T-cell (primary cell): ENCODE measurements at places on chromosomes 1 and 21. TPM values are rescaled to one million over a fixed set of nuclear protein-coding genes. Genes with fewer than 3 reads are reported as not detected.
A peak's percentile ranks its signal among the peaks of the same experiment; 100 is the strongest.

DNA sequence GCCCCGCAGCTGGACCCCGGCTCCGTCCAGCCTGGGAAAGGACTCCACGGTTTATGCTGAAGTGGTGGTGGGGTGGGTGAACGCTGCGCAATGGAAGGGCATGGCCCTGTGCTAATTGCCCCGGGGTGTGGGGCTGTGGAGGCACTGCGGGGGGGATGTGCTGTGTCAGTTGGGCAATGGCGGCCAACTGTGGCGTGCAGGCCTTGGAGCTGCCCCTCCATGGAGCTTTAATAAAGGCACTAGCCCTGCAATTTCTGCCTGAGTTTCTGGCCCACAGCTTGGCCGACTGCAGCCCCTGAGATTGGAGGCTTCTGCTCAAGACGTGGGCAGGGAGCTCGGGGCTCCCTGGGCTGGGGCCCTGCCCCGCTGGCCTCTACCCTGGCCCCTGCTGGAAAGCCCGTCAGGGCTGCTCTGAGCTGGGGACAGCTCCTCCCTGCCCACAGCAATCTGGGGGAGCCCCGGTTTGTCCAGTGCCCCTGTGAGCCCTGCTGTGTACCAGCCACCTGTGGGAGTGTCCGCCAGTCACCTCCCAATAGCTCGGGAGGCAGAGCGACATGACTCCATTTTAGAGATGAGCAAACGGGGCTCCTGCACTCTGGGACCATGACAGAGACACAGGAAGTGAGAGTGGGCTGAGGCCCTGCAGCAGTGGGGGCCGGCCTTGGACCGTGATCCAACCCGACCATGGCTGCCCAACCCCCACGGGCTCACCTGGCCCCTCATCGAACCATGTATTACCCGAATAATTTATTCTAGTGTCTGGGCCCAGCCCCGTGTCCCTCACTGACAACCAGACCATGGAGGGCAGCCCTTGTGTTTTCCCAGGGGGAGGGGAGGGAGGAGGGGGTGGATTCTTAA is 8.7 kb upstream of the TNFRSF14 start:
- H3K4me3 ChIP-seq = peak overlapping the region; percentile 71
- no peaks in the 10 kb centered on the region for H3K27me3 ChIP-seq
- H3K4me1 ChIP-seq = peaks cover 66% of the 10 kb centered on the region

GRCh38 chr1:11740258-11741192 is 4.6 kb downstream of the AGTRAP start:
- peaks cover 3% of the 10 kb centered on the region for H3K36me3 ChIP-seq
- no peak overlapping the region for H3K27ac ChIP-seq
- no peak for DNase-seq

DNA sequence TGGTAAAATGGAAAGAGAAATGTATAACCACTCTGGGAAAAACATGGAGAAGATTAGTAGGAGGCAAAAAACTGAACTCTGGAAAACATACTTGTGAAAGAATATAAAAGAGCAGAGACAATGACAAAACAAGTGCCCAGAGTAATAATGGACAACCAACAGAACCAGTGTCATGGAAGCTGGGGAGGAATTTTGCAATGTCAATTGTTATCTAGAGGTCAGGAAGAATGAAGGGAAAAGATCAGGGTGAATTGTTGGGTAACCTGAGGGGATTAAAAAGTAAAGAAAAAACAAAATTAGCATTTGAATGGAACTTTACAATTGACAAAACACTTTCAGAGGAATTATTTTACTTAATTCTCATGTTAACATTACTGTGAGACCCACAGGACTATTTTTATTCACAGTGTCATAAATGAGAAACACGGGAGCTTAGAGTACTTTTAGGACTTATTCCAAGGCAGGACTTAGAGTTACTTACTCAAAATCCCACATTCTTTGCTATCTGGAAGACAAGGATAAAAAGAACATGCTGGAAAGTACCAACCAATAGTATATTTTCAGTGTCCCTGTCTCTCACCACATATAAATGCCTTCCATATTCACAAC is 19.5 kb downstream of the JAM2 start:
- no peak overlapping the region for H3K4me3 ChIP-seq
- H3K36me3 ChIP-seq = no peaks in the 10 kb centered on the region
- H3K4me1 ChIP-seq = no peaks in the 10 kb centered on the region
- no peak overlapping the region for H3K27ac ChIP-seq
- no peaks in the 10 kb centered on the region for H3K27me3 ChIP-seq
- no peak for DNase-seq

- no peaks in the 10 kb centered on the region for H3K27me3 ChIP-seq
- no peak for DNase-seq
- no peak overlapping the region for H3K27ac ChIP-seq
- H3K4me1 ChIP-seq = no peaks in the 10 kb centered on the region
Observed at GRCh38 chr21:43667191-43667904, 8.0 kb downstream of the RRP1B start.

GRCh38 chr1:198560161-198560560 is 19.7 kb upstream of the ATP6V1G3 start:
- peak overlapping the region; percentile 58 for H3K27ac ChIP-seq
- no peaks in the 10 kb centered on the region for H3K27me3 ChIP-seq
- H3K4me1 ChIP-seq = peaks cover 40% of the 10 kb centered on the region
- H3K36me3 ChIP-seq = no peaks in the 10 kb centered on the region
- DNase-seq = no peak
- no peak overlapping the region for H3K4me3 ChIP-seq

DNA sequence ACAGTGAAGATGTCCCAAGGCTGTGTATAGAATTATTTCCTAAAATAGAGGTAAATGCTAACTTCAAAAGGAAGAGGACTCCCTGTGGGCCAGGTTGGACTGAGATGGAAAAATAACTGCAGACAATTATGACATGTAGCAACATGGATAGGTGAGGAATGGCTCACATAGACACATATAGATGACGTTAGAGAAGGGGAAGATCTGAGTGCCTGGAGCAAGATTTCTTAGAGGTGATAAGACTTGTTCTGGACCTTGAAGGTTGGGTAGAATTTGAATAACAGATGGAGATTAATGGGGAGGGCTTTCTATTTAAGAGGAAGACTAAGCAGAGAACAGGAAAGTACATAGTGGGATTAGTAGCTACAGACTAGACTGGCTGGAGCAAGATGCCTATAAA is 76.9 kb downstream of the C1orf21 start:
- DNase-seq = no peak
- H3K4me1 ChIP-seq = no peaks in the 10 kb centered on the region
- no peaks in the 10 kb centered on the region for H3K27me3 ChIP-seq
- H3K4me3 ChIP-seq = no peak overlapping the region

The C8A gene
- total RNA-seq = not detected

GRCh38 chr1:231073331-231073730 is 33.3 kb upstream of the FAM89A start:
- no peak overlapping the region for H3K27ac ChIP-seq
- peaks cover 4% of the 10 kb centered on the region for H3K27me3 ChIP-seq
- H3K4me3 ChIP-seq = no peak overlapping the region
- H3K4me1 ChIP-seq = no peaks in the 10 kb centered on the region
- DNase-seq = no peak

- no peak overlapping the region for H3K4me3 ChIP-seq
- peaks cover 4% of the 10 kb centered on the region for H3K36me3 ChIP-seq
- no peak for DNase-seq
- H3K4me1 ChIP-seq = peaks cover 3% of the 10 kb centered on the region
- no peak overlapping the region for H3K27ac ChIP-seq
Observed at GRCh38 chr1:243230914-243231313, 24.2 kb downstream of the CEP170 start.

GRCh38 chr1:216216305-216216704 is 206.9 kb downstream of the USH2A start:
- H3K4me3 ChIP-seq = no peak overlapping the region
- H3K27ac ChIP-seq = no peak overlapping the region
- DNase-seq = no peak
- H3K27me3 ChIP-seq = no peaks in the 10 kb centered on the region

- H3K27ac ChIP-seq = no peak overlapping the region
- H3K4me1 ChIP-seq = no peaks in the 10 kb centered on the region
- DNase-seq = no peak
- no peak overlapping the region for H3K4me3 ChIP-seq
- H3K27me3 ChIP-seq = no peaks in the 10 kb centered on the region
- H3K36me3 ChIP-seq = no peaks in the 10 kb centered on the region
Observed at GRCh38 chr1:211183747-211184313, 49.9 kb upstream of the KCNH1 start.

- no peak for DNase-seq
- H3K4me3 ChIP-seq = peak overlapping the region; percentile 94
- peaks cover 38% of the 10 kb centered on the region for H3K36me3 ChIP-seq
- peaks cover 77% of the 10 kb centered on the region for H3K4me1 ChIP-seq
Observed at GRCh38 chr1:154956544-154956941, 644 bp upstream of the PBXIP1 start.

DNA sequence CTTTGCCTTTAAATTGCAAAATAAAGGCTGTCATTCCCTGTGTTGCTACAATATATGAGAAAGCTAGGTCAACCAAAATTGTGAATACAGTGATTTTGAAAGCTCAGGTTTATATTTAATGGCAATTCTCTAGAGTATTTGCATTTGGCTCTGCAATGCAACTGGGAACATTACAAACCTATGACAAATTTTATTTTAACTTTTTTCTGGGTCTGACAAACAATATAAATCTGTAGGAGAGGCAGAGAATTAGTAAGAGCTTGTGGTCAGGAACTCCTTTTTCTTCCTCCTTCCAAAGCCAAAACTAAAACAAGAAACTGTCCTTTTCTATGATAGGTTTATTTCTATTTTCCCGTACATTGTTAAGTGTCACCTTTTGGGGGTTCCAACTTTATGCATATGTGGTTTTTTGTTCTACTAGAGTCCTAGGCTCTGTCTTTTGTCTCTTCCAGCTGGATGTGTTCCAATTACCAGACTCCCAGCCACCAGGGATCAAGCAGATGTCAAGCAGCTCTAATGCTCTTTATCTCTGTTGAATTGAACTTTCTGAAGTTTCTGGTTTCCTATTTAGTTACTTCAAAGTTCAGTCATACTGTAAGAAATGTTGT is 106.9 kb downstream of the ASH1L start:
- H3K4me1 ChIP-seq = no peaks in the 10 kb centered on the region
- no peak overlapping the region for H3K4me3 ChIP-seq
- H3K36me3 ChIP-seq = peaks cover 23% of the 10 kb centered on the region
- DNase-seq = no peak
- H3K27me3 ChIP-seq = no peaks in the 10 kb centered on the region

- no peak for DNase-seq
- no peaks in the 10 kb centered on the region for H3K36me3 ChIP-seq
- H3K27ac ChIP-seq = no peak overlapping the region
- no peaks in the 10 kb centered on the region for H3K4me1 ChIP-seq
- no peaks in the 10 kb centered on the region for H3K27me3 ChIP-seq
Observed at GRCh38 chr1:27650539-27651175, 15.7 kb upstream of the FGR start.

DNA sequence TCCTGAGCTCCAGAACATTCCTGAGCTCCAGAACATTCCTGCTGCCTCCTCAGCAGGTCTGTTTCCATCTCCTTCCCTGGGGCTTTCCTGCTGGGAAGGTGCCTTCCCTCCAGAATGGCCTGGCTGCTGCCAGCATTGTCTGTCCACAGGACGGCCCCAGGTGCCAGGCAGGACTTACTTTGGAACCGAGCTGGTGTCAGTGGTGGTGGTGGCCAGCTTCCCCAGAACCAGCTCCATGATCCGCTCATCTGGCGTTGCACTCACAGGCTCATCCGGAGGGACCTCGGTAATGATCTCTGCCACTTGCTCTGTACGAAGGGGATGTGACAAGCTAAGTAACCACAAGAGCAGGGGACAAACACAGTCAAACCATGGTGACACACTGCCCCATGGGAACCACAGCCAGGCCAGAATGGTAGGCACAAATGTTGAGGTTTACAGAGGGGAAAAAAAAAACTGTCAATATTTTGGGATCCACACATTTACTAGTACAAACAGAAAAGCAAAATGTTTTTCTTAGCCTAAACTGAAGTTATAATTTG is 41.3 kb downstream of the PRDM15 start:
- H3K4me1 ChIP-seq = no peaks in the 10 kb centered on the region
- no peaks in the 10 kb centered on the region for H3K27me3 ChIP-seq
- no peak overlapping the region for H3K27ac ChIP-seq

- no peaks in the 10 kb centered on the region for H3K36me3 ChIP-seq
- no peaks in the 10 kb centered on the region for H3K4me1 ChIP-seq
- no peak for DNase-seq
- H3K27me3 ChIP-seq = peaks cover 24% of the 10 kb centered on the region
Observed at GRCh38 chr1:34055818-34056217, 109.2 kb downstream of the CSMD2 start.

DNA sequence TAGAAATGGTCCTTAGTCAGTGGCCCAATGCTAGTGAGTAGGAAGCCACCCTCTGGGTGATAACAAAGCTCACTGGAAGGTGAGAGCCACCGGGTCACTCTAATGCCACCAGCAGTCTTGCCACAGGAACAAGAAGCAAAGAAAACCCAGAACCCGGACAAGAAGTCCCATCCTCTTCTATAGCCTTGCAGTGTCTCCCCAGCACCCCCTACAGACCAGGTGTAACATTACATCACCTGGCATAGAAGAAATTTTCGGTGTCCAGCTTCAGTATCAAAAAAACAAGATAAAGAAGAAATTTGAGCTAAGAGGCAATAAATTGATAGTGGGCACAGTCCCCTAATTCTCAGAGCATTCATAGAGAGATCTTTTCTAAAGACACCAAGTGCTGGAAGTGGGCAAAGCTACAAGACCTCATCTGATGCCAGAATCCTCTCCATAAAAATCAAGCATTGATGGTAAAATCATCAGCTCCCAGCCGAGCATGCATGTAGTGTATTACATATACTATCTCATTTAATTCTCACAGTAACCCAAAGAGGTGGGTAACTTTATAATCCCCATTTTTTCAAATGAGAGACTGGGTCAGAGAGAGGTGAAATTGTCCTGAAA is 491.0 kb downstream of the MATN1 start:
- H3K4me1 ChIP-seq = no peaks in the 10 kb centered on the region
- no peak overlapping the region for H3K27ac ChIP-seq
- no peak for DNase-seq
- no peaks in the 10 kb centered on the region for H3K36me3 ChIP-seq

GRCh38 chr1:43438006-43438405 is 15.7 kb downstream of the HYI start:
- no peak for DNase-seq
- H3K4me3 ChIP-seq = no peak overlapping the region
- H3K27me3 ChIP-seq = no peaks in the 10 kb centered on the region
- no peaks in the 10 kb centered on the region for H3K4me1 ChIP-seq

DNA sequence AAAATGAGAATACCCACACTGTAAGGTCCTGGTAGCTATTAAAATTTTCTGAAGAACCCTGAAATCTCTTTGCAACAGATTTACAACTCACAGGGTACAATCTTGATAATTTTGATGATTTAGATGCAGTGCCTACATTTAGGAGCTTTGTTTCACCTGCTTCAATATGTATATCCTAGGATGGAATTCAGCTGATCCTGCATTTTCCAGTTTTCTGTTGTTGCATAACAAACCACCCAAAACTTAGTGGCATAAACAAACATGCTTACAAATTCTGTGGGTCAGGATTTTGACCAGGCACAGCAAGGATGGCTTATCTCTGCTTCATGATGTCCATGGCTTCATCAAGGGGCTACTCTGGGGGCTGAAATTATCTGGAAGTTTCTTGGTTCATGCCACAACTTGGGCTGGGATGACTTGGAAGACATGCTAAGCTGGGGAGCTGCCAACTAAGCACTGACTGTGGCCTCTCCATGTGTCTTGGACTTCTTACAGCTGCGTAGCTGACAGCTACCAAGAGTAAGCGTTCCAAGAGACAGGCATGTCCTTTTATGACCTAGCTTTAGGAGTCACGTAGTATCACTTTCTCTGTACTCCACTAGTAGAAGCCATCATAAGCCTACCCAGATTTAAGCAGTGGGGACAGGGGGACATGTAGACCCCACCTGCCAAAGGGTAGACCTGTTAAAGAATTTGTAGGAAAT is 108.5 kb downstream of the CACHD1 start:
- no peak for DNase-seq
- H3K27me3 ChIP-seq = no peaks in the 10 kb centered on the region
- H3K4me1 ChIP-seq = no peaks in the 10 kb centered on the region
- H3K27ac ChIP-seq = no peak overlapping the region

The ERICH3 gene
- total RNA-seq = 0.03 TPM

The BRDT gene
- not detected for total RNA-seq
